ENCODE measurements at places on chromosomes 1 and 21.
A peak's percentile ranks its signal among the peaks of the same experiment; 100 is the strongest.

GRCh38 chr1:97647776-97648175 is 273.1 kb downstream of the DPYD start:
- no peak for DNase-seq

DNA sequence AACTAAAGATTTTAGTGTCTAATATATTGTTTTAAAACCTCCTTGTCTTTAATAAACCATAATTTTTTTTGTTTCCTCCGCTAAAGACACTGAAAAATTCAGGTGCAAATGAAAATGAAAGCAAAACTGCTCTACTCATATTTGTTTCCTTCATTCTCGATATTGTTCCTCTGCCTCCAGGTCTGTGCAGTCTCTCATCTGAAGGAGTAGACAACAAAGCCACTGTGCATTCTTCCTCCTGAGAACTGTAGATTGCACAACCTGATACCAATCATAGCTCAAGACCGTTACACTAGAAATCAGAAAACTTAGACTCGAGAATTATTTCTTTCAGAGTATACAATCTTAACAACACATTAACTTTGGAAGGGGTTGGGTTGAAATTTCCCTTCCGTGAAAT is 373.1 kb upstream of the CXADR start:
- no peak for DNase-seq

GRCh38 chr21:31872452-31873274 is at the start of gene HUNK:
Gene HUNK, plus strand, starts transcription at chr21:31873020. Its CDS starts 655 bp downstream, at chr21:31873675.
- DNase-seq: peak; percentile 34

DNA sequence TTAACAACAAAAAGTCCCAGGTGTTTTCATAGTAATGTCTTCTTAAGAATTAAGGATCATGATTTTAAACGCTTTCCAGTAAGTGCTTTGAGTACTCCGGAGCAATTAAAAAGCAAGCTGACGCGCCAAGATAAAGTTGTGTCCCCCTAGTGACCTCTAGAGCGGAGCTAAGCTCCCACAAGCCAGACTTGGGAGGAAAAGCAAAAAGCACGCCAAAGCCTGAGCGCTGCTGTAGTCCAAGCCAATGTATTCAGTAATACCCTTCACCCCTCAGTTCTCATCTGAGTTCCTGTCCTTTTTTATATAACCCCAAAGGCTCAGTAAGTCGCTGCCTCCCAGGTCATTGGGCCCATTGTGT is 3.5 kb upstream of the SLC44A5 start:
- no peak for DNase-seq

DNA sequence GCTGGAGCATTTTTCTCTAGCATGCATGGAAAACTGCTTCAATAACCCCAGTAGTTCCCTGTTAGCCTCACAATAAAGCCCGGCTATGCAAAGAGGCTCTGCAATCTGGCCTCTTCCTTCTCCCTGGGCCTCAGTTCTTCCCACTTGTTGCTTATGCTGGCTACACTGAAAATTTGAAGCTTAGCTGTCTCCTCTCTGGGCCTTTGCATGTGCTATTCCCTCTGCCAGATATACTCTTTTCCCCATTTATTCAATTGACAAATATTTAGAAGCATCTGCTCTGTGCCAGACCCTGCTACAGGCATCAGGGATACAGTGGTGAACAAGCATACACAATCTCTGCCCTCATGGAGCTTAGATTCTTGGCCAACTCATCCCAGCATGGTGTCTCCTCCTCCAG is 15.3 kb downstream of the CRYBG2 start:
- DNase-seq: no peak

GRCh38 chr1:106189780-106190179 is 866.7 kb upstream of the PRMT6 start:
- no peak for DNase-seq

GRCh38 chr1:107244709-107245500 is 104.1 kb downstream of the NTNG1 start:
- DNase-seq: no peak

- no peak for DNase-seq
Measured at GRCh38 chr21:36149788-36150711, 6.6 kb upstream of the DOP1B start.

GRCh38 chr1:213066363-213066762 is 15.3 kb downstream of the RPS6KC1 start:
- DNase-seq: no peak

- no peak for DNase-seq
Measured at GRCh38 chr1:180507795-180508724, 5.7 kb upstream of the ACBD6 start.

- DNase-seq: no peak
Measured at GRCh38 chr1:91781901-91782622, 103.9 kb downstream of the TGFBR3 start.

- no peak for DNase-seq
Measured at GRCh38 chr1:33634143-33634542, 161.7 kb downstream of the ZSCAN20 start.

- no peak for DNase-seq
Measured at GRCh38 chr21:42172596-42173483, 46.1 kb upstream of the ABCG1 start.

GRCh38 chr1:37147906-37148305 is 113.6 kb upstream of the GRIK3 start:
- DNase-seq: no peak

- DNase-seq: no peak
Measured at GRCh38 chr1:244896550-244896949, 32.2 kb upstream of the HNRNPU start.

GRCh38 chr1:199551967-199552565 is 475.4 kb upstream of the NR5A2 start:
- DNase-seq: peak; percentile 39

DNA sequence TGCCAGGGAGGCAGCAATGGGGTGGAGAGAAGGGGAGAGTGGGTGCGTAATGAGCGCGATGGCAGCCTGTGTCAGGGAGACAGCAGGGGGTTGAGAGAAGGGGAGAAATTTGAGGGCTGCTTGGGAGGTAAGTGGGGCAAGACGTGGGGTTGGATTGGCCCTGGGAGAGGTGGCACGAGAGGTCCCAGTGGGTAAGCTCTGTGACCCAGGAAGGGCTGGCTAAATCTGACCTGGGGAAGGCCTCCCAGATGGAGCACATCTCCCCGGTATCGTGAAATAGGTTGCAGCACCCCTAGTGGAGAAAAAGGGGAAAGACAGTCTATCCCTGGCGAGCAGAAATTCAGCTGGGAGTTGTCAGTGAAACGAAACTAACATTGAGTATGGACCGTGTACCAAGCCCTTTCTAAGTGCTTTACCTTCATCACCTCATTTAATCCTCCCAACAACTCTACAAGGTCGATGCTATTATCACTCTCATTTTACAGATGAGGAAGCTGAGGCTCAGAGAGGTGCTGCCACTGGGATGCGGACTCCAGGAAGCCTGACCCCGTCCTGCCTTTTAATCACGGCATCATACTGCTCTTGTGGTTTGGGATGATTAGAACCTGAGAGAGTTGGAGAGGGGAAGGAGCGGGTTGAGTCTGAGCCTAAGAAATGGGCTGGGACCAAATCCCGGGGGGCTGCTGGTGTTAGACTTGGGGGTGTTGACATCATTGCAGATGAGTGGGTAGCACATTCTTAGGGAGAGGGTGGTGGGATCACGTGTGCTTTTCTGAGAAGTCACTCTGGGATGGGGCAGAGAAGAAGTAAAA is 56.6 kb upstream of the RPL11 start:
- peak; percentile 64 for DNase-seq

- no peak for DNase-seq
Measured at GRCh38 chr1:91402023-91402422, 2.6 kb downstream of the HFM1 start.

DNA sequence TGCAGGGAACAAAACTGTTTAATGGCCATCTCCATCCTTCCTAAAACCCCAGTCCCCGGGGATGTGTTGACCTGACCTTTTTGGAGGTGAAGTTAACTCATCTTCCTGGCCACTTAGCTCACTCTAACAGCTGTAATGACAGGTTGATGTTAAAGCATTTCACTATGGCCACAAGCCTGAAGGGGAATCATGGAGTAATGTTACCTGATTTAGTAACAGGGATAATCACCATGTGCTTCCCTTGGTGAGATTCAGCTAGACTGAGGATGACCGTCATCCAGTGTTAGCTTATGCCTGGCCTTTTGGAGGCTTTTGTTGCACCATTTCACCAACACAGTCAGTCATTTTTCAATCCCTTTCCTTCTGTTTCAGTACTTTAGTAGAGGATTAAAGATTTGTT is 64.3 kb upstream of the RAVER2 start:
- DNase-seq: no peak

GRCh38 chr1:180773210-180773865 is 139.4 kb upstream of the KIAA1614 start:
- DNase-seq: no peak

Data from stimulated activated CD8-positive, alpha-beta memory T cell treated with anti-CD3 and anti-CD28 coated beads, Interleukin-4, amount 100 ng/mL, for 48 hours (primary cell).